ENCODE measurements at places on chromosomes 5 and 9.

DNA sequence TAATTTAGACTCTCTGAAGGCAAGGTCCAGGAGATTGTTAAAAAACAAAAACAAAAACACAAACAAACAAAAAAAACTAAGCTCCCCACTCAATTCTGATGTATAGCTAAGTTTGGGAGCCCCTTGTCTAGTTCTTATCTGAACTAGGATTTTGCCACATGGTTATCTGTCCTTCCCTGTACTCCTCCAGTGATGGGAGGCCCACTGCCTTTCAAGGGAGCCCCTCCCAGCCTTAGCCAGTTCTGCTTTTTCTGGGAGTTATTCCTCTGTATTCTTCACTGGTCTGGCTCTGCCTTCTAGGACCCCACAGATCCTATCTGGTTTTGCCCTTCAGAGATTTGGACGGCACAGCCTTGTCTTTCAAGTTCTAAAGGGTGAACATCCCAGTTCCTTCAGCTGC is 2.1 kb upstream of the ALDH1B1 start:
- no peak for DNase-seq

GRCh38 chr9:114994768-114995167 is 64.4 kb upstream of the TNFSF8 start:
- DNase-seq, result no peak

DNA sequence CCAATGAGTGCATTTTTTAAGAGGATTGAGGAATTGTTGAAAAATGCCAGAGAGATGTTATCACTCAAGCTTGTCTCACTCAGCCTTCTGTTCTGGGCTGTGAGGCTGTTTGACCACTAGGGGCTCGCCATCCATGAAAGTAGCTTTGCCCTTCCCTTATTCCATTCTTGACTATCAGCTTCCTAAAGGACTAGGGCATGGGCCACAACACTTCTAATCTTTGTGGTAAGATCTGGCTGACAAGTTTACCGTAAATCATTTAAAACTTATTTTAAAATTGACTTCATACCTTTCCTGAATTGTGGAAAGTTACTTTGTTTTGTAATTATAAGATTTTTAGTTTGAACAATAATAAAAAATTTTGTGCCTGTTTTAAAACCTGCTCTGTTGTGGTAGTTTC is 49.5 kb downstream of the TJP2 start:
- peak; percentile 49 for DNase-seq

DNA sequence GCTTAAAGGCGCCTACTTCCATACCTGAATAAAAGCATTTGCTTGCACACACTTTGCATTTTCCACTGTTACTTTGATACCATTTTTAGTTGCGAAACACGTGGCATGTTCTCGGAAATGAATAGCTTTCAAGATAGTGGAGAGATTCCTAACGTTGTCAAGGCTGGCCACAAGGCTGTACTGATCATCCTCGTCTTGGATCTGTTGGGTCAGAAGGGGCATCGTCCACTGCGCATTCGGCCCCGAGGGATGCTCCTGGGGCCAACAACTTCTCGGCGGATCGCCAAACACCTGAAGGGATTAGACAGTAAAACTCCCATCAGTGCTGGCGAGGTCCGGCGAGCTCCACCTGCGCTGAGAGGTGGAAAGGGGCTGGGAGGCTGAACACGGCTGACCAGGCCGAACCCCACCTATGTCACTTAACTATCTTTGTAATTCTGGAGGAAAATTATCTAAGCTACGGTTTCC is 599 bp downstream of the RAD1 start:
- peak; percentile 50 for DNase-seq

GRCh38 chr9:126366366-126367011 is 39.9 kb downstream of the MVB12B start:
- no peak for DNase-seq

Measured in PC-9 (cell line).